ENCODE measurements at places on chromosomes 6 and 20. TPM values are rescaled to one million over a fixed set of nuclear protein-coding genes. Genes with fewer than 3 reads are reported as not detected.

Gene TFAP2A
- not detected for polyA plus RNA-seq

Gene KCNS1
- polyA plus RNA-seq = not detected

Gene TFB1M
- polyA plus RNA-seq = 13.3 TPM

Gene RTF2
- polyA plus RNA-seq = 130 TPM

Data from IgD-negative memory B cell (primary cell).